Transverse colon (tissue), 4 donors: ENCODE measurements at places on chromosomes 1 and 21. TPM values are rescaled to one million over a fixed set of nuclear protein-coding genes. Genes with fewer than 3 reads are reported as not detected.

ZBTB21 gene
- 11.3 TPM for total RNA-seq

CACHD1 gene
- not detected for total RNA-seq

ATAD3A gene
- 14.6 TPM for total RNA-seq

S100A12 gene
- not detected for total RNA-seq

SMIM11 gene
- 7.2 TPM for total RNA-seq

BTBD8 gene
- 6.7 TPM for total RNA-seq

LAD1 gene
- 207 TPM for total RNA-seq

NTMT2 gene
- total RNA-seq = not detected

VAV3 gene
- total RNA-seq = 103 TPM

MAEL gene
- total RNA-seq = not detected

PLA2G2D gene
- total RNA-seq = not detected

CHIA gene
- not detected for total RNA-seq

CNR2 gene
- total RNA-seq = 1.6 TPM

FOXO6 gene
- not detected for total RNA-seq

RAB25 gene
- 172 TPM for total RNA-seq

SLC26A9 gene
- not detected for total RNA-seq

LSS gene
- total RNA-seq = 53.2 TPM

AGRN gene
- 132 TPM for total RNA-seq

FCAMR gene
- not detected for total RNA-seq

CA6 gene
- not detected for total RNA-seq

UBL4B gene
- total RNA-seq = not detected

ASCL5 gene
- total RNA-seq = not detected

OR10J5 gene
- not detected for total RNA-seq

CNKSR1 gene
- 53.5 TPM for total RNA-seq

LMOD1 gene
- total RNA-seq = 166 TPM

SPRR5 gene
- total RNA-seq = not detected

SCYL3 gene
- 22.8 TPM for total RNA-seq

HTR1D gene
- 0.14 TPM for total RNA-seq

TRAF5 gene
- 10.5 TPM for total RNA-seq

ESPN gene
- 368 TPM for total RNA-seq

CDCA8 gene
- total RNA-seq = 2.0 TPM

SLFNL1 gene
- total RNA-seq = 3.0 TPM

TNFRSF4 gene
- total RNA-seq = 4.8 TPM

IFNLR1 gene
- total RNA-seq = 37.4 TPM

FMN2 gene
- total RNA-seq = 3.6 TPM
